ENCODE measurements at places on chromosomes 7 and 10. TPM values are rescaled to one million over a fixed set of nuclear protein-coding genes. Genes with fewer than 3 reads are reported as not detected.

DNA sequence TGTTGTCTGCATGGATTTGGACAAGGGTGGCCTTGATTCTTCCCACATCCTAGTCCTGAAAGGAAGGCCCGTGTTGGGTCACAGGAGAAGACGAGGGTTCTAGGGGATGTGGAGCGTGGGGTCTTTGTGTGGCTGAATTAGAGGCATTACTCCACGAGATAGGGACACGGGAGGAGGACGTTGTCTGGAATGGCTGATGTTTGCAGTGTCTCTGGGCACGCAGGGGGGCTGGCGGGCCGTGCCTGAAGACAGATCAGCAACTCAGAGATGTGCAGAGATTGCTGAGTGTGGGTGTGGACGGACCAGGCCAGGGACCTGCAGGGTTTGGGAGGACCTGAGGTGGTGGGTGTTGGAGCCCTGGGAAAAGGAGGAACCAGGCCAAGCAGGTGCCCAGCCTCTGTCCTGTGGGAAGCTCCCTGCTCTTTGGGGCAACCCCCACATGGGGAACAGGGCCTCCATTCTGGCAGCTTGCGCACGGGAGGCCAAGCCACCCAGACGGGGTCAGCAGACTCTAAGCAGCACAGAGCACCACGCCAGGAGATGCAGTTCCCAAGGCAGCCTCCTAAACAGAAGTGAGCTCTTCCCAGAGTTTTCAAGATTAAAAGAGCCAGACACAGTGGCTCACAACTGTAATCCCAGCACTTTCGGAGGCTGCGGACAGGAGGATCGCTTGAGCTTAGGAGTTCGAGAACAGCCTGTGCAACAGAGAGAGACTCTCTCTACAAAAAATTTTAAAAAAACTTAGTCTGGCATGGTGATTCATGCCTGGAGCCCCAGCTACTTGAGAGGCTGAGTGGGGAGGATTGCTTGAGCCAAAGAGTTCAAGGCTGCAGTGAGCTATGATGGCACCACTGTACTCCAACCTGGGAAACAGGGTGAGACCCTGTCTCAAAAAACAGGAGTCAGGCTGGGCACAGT is 71.0 kb upstream of the GTF2I start:
- no peak overlapping the region for H3K4me3 ChIP-seq
- H3K4me1 ChIP-seq, result peaks cover 18% of the 10 kb centered on the region
- no peak for DNase-seq

DNA sequence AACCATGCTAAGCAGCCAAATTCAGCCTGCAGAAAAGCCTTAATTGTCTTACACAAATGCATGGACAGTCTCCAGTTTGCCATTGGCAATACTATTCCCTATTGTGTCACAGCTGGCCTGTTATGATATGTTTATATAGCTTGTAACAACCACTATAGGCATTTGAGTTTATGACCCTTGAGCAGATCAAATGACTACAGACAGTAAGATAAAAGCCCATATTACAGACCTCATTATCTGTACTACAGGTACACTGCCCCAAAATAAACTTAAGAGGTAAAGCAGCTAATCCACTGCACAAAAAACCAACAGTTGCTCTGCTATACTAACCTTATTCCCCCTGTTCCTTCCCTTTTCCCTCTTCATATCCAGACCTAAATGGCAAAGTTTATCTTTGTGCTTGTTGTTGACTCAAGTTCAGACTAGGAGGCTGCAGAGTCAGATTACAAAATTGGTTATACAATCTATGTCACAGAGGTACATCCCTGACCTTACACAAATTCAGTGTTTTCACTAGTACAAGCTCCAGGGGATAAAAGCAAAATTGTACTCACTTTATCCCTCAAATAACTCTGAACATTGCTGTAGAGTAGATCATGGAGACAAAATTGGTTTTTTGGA is 218.4 kb downstream of the GRM8 start:
- no peaks in the 10 kb centered on the region for H3K4me1 ChIP-seq
- no peak for DNase-seq
- no peaks in the 10 kb centered on the region for H3K36me3 ChIP-seq
- H3K27ac ChIP-seq, result no peak overlapping the region

- no peaks in the 10 kb centered on the region for H3K36me3 ChIP-seq
- DNase-seq, result no peak
- peak overlapping the region; percentile 65 for H3K27ac ChIP-seq
- no peaks in the 10 kb centered on the region for H3K4me1 ChIP-seq
These were observed 313.1 kb downstream of the SKIDA1 start for GRCh38 chr10:21212348-21212747.

GRCh38 chr7:85695533-85695932 is 508.7 kb upstream of the SEMA3D start:
- no peaks in the 10 kb centered on the region for H3K4me1 ChIP-seq
- no peak for DNase-seq
- no peak overlapping the region for H3K27ac ChIP-seq
- H3K36me3 ChIP-seq, result no peaks in the 10 kb centered on the region
- no peak overlapping the region for H3K4me3 ChIP-seq

SH2B2 gene
- 23.2 TPM for total RNA-seq

Data from spleen (tissue), 13 donors.